ENCODE measurements at places on chromosomes 2 and 18. TPM values are rescaled to one million over a fixed set of nuclear protein-coding genes. Genes with fewer than 3 reads are reported as not detected.

The GDF7 gene
- total RNA-seq = under 0.01 TPM

The ALPG gene
- not detected for total RNA-seq

The MC5R gene
- total RNA-seq = 0.36 TPM

The NDUFS1 gene
- 98.4 TPM for total RNA-seq

The ANKRD29 gene
- 20.9 TPM for total RNA-seq

The SP110 gene
- total RNA-seq = 15.3 TPM
